ENCODE measurements at places on chromosomes 1 and 21.

DNA sequence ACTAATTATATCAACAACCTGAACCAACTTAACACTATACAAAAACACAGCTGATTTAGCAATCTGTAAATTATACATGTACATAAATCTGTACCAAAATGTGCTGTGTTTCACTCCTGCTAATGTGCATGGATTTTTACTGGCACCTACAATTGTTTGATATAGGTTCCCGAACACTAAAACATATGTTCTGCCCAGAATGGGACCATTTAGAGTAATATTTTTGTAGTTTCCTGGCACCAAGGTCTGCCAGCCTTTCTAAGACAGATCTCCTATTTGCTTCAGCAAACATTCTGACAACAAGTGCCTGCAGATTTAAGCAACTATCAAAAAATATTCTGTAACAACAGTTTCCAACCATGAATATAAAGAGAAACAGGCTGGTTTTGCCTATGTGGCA, 4.2 kb downstream of the KCNH1 start:
- DNase-seq: no peak

- DNase-seq: no peak
These were observed 56.9 kb downstream of the OPTC start for GRCh38 chr1:203550846-203551245.

- DNase-seq: no peak
These were observed 107.0 kb downstream of the SLC5A9 start for GRCh38 chr1:48329486-48329885.

- DNase-seq: no peak
These were observed 177.1 kb downstream of the NEGR1 start for GRCh38 chr1:72105201-72105600.

DNA sequence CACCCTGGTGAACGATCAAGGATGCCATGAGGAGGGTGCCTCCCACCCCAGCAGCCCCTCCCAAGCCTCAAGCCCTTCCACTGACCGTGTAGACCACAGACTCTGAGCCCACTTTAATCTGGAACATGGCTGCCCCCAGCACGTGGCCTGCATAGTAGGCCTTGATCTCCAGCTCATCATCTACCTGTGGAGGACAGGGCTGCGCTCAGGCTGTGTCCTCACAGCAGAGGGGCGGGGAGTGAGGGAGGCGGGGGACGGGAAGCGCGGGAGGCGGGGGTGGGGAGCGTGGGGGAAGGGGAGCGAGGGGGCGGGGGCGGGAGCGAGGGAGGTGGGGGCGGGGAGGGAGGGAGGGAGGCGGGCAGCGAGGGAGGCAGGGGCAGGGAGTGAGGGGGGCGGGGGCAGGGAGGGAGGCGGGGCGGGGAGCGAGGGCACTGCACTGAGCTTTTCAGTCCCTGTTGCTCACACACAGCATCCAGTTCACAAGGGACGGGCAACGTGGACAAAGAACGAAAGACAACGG, 7.1 kb downstream of the PUSL1 start:
- DNase-seq: no peak

GRCh38 chr1:182278144-182279054, 113.2 kb downstream of the GLUL start:
- DNase-seq: no peak

GRCh38 chr21:14058566-14058965, 152.2 kb downstream of the LIPI start:
- no peak for DNase-seq

DNA sequence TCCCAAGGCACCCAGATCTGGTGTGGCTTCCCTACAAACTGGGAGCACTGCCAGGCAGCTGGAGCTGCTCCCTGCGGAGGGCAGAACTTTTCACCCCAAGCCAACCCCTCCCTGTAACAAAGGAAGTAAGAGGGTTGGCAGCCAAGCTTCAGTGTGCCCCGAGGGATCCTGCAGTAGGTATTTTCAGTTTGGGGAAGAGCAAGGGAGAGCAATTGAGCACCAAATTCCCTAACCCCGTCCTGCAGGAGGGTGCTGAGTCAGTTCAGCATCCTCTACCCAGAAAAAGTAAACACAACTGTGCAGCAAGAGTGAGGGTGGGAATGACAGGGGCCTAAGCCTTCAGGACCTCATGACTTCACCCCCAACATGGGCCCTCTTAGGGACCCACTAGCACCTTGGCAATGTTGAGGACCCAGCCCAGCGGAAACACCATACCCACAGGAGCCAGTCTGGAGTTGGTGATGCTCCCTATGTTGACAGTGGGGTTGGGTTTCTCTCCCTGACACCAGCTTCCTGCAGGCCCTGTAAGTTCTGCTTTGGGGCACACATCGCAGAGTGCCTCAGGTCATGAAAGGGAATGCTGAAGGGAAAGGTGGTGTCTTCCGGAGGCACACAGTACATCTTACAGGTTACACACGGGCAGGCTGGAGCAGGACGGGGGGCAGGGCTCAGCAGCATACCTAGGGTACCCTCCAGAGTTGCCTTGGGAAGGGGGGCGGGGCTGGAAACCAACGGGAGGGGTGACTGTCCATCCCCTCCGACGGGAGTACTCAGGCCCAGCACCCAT, 14.8 kb downstream of the SH3BP5L start:
- no peak for DNase-seq

DNA sequence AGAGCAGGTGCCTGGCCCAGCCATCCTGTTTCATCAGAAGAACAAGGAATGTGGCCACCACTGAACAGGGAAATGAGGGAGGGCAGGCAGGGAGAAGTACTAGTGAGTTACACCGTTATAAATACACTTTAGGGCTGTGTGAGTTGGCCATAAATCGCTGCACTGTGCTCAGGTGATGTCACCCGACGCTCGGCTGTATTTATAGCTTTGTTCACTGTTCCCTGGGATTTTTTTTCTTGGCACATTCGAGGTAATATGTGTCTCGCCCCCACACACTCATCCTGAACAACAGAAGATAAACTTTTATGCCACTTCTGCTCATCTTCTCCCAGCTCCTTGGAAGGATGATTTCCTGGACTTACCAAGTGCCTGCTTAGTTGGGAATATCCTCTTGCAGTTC, 9.0 kb upstream of the KIRREL1 start:
- DNase-seq: no peak

DNA sequence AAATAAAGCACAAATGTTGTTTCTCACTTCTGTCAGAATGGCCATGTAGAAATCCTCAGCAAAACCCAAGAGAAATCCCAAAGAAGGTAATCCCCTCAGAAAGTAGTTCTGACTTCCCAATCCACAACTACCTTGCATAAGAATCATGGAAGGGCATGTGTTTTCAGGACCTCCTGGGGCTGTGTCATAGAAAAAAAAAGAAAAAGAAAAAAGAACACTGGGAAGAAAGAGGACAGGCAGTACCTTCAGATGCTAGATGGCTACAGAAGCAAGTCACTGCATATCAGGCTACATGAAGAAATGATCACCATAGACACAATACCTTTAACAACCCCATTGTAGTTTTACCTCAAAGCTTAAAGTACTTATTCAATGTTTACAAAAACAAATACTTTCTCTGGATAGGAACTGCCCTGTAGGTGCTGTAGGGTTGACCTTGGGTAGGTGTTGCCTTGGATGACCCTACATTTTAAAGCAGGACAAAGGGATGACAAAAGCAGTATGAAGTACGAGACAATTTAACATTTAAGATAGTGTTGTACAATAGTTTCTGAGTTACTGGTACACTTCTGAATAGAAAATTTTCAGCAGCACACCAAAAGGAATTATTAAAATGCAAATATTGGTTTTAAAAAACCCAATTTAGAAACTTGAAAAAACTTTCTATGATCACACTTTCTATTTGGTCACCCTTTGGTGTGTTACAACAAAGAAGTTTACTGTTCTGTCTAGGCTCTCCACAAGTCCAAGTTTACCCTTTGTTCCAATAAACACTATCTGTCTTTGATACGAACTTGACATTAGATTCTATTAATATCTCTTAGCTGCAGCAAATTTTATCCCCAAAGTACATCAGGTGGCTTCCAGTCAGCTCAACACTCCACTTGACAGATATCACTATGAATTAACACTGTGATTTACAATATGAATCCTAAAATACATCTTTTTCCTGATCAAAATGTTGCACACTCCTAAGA, 5.0 kb downstream of the TRIT1 start:
- DNase-seq: no peak

GRCh38 chr1:74481607-74482006, 30.8 kb downstream of the LRRC53 start:
- DNase-seq: no peak

DNA sequence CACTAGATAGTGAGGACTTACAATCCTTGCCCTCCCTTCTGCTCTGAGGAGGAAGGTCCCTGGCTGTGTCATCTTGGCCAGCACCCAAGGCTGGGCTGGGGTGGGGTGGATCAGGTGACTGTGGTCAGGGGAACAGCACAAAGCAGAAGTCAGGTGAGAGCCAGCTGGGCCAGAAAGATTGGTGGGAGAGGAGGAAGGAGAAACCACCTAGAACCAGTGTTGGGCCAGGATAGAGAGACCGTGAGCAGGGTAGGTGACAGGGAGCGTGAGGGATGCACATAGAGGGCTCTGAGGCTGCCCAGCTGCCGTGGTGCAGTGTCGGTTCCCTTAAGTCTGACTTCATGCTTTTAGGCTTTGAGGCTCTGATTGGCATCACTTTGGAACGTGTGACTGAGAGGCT, 22.7 kb downstream of the NCF2 start:
- DNase-seq: no peak

Measured in muscle of arm (tissue), 14 donors.